Tibial artery (tissue), 4 donors: ENCODE measurements at places on chromosomes 11 and 22.

DNA sequence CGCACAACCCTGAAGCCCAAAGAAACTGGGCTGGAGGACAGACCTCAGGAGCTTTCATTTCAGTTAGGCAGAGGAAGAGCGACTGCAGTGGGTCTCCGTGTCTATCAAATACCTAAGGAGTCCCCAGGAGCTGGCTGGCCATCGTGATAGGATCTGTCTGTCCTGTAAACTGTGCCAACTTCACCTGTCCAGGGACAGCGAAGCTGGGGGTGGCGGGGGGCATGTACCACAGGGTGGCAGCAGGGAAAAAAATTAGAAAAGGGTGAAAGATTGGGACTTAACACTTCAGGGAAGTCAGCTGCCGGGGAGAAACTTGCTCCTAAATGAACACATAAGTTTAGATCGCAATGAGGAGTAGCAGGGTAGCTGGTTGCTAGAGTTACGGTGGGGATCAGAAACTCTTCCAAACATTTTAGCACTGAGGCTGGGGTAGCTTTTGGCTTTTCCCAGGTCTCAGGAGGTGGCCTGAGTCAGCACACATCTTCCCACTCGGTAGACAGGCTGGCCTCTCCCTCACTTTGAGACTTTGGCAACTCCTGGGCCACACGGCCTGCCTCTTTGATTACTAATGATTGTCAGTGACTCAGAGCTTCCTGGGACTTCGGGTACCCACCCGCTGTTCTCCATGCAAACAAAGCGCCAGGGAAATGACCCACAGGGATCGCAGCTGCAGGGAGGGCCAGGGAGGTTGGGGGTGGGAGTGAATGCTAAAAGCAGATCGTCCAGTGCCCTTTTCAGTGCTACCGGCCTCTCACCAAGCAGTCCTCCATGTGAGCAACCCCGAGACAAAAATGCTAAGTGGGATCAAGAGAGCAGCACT lies 2.9 kb upstream of the MTFP1 start:
- DNase-seq = peak; percentile 91

- DNase-seq = no peak
Measured at GRCh38 chr11:129701706-129702105, 113.9 kb upstream of the TMEM45B start.

- no peak for DNase-seq
Measured at GRCh38 chr11:47047972-47048371, 111.4 kb downstream of the CSTPP1 start.

- no peak for DNase-seq
Measured at GRCh38 chr22:19199479-19199878, 20.9 kb upstream of the SLC25A1 start.

- no peak for DNase-seq
Measured at GRCh38 chr22:25361899-25362214, 142.4 kb downstream of the CRYBB2 start.

DNA sequence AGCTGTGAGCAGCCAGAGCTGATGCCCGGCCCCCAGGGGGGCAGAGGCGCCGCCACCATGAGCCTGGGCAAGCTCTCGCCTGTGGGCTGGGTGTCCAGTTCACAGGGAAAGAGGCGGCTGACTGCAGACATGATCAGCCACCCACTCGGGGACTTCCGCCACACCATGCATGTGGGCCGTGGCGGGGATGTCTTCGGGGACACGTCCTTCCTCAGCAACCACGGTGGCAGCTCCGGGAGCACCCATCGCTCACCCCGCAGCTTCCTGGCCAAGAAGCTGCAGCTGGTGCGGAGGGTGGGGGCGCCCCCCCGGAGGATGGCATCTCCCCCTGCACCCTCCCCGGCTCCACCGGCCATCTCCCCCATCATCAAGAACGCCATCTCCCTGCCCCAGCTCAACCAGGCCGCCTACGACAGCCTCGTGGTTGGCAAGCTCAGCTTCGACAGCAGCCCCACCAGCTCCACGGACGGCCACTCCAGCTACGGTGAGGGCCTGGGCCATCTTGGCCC lies 6.1 kb downstream of the CDC42EP1 start:
- no peak for DNase-seq

GRCh38 chr11:110000031-110000502 lies 93.1 kb upstream of the ZC3H12C start:
- no peak for DNase-seq

DNA sequence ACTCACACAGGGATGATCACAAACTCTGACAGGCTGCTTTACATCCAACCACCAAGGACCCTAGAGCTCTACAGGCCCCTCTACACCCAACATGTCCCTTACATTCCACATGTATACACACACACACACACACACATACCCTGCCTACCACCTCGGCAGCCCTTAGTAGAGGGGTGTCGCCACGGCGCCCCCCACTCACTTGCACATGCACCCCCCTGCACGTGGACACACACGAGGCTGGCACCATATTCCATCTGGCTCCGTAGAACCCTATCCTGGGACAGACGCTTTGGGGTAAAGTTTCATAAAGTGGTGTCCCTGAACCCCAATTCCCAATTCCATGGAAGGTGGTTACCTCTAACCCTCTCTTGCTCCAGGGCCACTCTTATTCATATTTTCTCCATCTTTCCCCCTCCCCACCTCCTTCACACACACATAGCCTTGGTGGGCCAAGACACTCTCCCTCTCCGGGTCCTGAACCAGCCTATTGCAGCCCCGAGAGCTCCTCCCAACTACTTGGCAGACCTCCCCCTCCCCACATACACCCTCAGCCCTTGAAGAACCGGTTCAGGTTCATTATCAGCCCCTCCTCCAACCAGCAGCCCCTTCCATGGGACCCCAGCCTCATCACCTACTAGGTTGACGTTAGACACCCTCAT lies 809 bp downstream of the PDE2A start:
- DNase-seq = no peak

DNA sequence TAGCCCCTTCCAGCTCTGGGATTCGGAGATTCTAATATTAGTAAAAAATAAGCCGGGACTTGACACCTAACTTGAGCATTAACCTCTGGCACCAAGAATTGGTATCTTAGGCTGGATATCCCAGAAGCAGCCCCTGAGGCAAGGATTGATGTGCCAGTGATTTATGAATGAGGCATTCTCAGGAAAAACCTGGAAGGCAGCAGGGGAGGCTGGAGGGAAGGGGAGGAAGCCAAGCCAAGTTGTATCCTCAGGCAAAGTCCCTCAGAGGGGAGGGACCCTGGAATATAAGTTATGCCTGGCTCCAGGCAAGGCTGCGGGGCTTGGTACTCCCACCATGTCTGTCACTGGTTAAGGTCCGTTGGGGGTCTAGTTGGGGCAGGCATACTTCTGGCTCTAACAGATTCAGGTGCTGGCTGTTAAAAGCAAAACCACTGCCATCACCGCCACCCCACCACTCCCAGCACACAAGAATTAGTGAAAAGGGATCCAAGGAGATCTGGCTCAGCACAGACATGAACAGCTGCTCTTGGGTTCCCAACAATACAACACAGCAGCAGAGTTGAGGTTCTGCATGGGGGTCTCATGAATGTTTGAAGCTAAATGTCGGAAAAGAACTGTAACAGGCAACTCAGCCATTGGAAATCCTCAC lies 29.8 kb downstream of the LMO2 start:
- DNase-seq = no peak

- DNase-seq = peak; percentile 19
Measured at GRCh38 chr11:88484873-88485621, 147.5 kb upstream of the CTSC start.

GRCh38 chr11:44791316-44791925 lies 64.7 kb downstream of the TSPAN18 start:
- DNase-seq = no peak

- DNase-seq = peak; percentile 86
Measured at GRCh38 chr11:79413268-79413667, 27.6 kb downstream of the TENM4 start.

GRCh38 chr11:65613091-65613928 lies 711 bp downstream of the MAP3K11 start:
- no peak for DNase-seq

DNA sequence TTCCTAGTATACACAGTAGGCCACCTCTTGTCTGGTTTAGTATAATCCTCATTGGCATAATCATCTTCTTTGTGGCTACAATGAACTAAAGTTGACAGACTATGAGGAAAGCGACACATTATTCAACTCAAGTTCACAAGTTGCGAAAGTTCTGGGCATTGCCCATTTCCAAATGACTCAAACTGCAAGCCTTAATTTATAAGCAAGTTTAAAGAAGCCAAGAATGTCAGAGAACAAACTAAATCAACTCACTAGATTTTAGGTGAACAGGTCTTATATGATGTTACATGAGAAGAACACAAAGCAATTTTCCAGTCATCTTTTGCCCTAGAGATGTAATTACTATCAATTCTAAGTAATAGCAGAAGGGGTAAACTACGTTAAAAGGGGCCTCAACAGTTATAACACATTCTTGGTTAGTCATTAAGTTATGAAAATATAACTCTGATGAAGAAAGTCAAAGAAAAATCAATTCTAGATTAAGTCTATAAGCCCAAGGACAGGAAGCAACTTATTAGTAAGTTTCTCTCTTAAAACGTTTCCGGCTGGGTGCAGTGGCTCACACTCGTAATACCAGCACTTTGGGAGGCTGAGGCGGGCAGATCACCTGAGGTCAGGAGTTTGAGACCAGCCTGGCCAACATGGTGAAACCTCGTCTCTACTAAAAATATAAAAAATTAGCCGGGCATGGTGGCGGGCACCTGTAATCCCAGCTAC lies 21.5 kb downstream of the PICALM start:
- DNase-seq = no peak

GRCh38 chr22:26364066-26365015 lies 64.7 kb upstream of the ASPHD2 start:
- DNase-seq = no peak

DNA sequence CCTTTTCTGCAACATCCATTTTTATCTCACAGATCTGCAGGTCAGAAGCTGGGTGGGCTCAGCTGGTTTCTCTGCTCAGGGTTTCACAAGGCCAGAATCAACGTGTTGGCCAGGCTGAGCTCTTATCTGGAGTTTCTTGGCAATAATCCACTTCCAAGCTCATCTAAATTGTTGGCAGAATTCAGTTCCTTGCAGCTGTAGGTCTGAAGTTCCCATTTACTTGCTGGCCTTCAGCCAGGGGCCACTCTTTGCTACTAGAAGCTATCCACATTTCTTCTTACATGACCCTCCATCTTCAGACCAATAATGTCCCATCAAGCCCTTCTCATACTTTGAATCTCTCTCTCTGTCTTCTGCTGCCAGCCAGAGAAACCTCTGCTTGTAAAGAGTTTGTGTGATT lies 103.5 kb downstream of the WNT11 start:
- DNase-seq = no peak

- DNase-seq = no peak
Measured at GRCh38 chr11:13039126-13039525, 30.0 kb downstream of the RASSF10 start.

GRCh38 chr11:29227811-29228210 lies 789.0 kb downstream of the KCNA4 start:
- no peak for DNase-seq

DNA sequence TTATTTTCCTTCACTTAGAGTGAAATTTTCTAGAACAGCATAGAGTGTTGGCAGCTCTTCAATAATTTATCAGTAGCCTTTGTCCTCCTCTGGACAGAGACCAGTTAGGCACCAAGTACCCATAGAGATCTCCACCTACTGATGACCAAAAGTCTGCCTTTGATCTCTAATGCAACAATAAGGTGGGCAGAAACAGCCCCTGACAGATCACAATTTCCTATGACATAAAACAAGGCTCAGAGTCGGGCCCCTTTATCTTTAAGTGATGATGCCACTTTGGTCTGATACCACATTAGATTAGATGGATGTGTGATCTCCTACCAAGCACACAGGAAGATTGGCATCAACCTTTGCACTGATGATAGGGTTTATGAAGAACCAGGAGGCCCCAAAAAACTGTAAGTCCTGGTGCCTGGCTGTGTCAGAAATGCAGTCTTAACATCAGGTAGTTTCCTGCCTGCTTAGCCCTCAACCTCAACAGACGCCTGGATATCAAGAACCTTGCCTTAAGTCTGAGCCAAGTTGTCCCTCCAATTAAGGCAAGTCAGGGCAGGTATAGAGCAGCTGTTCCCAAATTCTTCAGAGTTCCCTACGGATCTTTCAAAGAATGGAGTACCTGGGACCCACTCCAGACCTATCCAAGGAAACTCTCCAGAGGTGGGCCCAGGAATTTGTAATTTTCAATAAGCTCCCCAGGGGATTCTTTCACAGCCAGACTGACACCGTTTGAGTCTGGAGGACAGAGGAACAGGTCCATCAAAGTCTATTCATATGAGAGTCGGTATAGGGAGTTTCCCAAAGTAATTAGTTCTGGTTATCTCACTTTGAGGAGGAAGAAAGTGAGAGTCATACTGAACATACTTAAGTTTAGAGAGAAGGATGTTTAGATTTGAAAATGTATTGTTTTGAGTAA lies 30.6 kb upstream of the TMPRSS4 start:
- no peak for DNase-seq

DNA sequence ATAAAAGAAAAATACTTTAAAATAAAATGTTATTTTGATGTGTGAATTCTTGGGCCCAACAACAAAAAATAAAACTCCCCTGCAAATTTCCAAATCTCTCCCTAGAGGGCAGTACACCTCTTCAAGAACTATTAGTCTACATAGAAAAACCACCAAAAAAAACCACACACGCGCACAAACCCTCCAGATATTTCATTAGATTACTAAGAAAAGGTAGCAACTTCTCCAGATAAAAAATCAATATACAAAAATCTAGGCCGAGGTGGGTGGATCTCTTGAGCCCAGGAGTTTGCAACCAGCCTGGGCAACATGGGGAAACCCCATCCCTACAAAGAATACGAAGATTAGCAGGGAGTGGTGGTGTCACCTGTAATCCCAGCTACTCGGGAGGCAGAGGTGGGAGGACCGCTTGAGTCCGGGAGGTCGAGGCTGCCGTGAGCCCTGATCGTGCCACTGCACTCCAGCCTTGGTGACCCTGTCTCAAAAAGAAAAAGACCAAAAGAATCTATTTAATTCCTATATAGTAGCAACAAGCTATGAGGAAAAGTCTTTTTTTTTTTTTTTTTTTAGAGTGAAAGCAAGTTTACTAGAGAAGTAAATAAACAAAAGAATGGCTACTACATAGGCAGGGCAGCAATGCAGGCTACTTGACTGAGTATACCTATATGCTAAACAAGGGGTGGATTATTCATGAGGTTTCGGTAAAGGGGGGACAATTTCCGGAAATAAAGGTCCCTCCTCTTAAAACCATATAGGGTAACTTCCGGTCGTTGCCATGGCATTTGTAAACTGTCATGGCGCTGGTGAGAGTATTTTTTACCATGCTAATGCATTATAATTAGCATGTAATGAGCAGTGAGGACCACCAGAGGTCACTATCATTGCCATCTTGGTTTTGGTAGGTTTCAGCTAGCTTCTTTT lies 13.1 kb downstream of the B3GNT6 start:
- peak; percentile 82 for DNase-seq

GRCh38 chr22:37242395-37242918 lies 1.6 kb downstream of the RAC2 start:
- no peak for DNase-seq

DNA sequence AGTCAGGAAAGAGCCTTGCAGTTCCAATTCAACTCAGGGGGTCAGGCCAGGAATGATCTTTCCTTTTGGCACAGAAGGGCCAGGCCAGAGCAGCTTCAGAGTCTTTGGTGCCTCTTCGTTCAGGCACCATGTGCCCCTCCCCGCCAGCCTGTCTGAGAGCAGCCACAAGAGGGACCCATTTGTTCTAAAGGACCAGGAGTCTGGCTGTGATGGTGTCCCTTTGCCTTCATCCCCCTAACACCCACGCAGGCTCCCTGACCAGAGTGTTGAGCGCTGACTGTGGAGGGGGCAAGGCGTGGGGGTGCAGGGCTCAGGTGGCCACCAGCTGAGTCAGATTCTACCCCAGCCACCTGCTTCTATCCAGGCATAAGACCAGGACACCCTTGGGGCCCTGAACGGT lies 156.4 kb downstream of the TTC17 start:
- DNase-seq = no peak
